Transverse colon (tissue), 4 donors: ENCODE measurements at places on chromosomes 13 and 19. TPM values are rescaled to one million over a fixed set of nuclear protein-coding genes. Genes with fewer than 3 reads are reported as not detected.

The IGFL1 gene
- total RNA-seq: not detected

The DPF1 gene
- total RNA-seq: not detected

The PNMA8B gene
- 0.27 TPM for total RNA-seq

The GPR4 gene
- 1.4 TPM for total RNA-seq

The SHC2 gene
- total RNA-seq: 11.4 TPM

The UNC13A gene
- 1.9 TPM for total RNA-seq

The ZNF226 gene
- total RNA-seq: 24.3 TPM

The UHRF1 gene
- total RNA-seq: 2.9 TPM
